ENCODE measurements at places on chromosomes 7 and 10.

DNA sequence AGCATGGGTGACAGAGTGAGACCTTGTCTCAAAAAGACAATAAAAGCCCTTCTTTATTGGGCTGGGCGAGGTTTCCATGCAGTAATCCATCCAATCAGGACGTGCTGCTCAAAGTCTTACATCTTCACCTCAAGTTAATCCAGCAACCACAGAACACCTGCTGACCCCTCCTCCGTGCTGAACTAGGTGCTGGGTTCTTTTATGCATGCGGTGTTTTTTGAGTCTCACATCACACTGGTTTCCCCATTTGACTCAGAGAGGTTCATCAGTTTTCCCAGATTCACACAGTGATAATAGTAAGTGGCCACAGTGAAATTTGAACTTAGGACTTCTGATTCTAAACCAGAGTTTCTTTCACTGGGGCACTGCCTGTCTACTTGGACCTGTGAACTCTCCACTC, 58.3 kb upstream of the GTF2I start:
- DNase-seq: no peak

DNA sequence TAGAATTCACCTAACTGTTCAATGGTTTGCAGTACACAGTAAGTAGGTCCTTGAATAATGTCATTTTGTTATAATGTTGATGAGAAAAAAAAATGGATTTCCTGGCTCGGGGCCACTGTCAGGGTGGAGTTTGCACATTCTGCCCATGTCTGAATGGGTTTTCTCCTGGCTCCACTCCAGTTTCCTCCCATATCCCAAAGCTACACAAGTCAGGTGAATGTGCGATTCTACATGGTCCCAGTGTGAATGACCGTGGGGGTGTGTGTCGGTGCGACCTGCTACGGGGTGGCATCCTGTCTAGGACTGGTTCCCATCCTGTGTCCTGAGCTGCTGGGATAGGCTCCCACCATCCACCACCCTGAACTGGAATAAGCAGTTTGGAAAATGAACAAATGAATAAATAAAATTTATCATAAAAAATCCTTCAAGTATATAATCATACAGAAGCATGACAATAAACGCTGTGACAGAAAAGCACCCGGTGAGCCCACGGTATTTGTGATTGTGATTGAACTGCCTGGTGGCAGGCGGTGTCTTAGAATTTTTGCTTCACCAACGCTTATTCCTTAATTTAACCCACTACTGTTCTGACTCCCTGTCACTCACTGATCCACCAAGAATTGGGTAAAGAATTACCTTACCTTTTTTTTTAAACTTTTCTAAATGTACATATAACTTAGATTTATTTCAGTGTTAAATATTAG, 114.1 kb downstream of the ICA1 start:
- DNase-seq: no peak

DNA sequence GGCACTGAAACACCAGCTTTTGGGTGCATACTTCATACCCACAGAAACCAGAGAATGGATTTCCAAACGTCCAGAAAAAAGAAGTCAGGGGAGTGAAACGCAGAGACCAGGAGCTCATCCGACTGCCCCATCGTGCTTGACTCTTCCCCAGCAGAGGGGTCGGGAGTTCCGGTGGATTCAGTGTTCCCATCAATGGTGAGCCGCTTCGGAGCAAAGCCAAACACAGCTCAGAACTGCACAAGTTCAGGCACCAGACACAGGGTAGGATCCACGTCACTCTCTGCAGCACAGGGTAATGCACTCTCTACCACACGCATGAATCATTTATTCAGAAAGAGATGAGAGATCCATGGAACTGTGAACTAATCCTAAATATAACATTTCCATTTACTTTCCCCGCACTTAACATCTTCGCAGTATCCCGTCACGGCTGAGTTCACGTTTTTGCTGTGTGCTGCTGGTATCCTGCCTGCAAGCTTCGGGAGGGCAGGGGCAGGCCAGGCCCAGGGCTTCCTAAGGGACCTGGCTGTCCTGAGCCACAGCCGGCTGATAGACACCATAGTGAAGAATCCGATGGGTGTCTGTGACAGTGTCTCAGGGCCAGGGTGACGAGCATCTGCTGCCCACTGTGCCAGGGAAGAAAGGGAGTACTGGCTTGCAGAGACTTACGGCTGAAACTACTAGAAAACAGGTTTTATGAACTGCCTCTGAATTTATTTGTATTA, 545.3 kb downstream of the PTPRN2 start:
- DNase-seq: no peak

DNA sequence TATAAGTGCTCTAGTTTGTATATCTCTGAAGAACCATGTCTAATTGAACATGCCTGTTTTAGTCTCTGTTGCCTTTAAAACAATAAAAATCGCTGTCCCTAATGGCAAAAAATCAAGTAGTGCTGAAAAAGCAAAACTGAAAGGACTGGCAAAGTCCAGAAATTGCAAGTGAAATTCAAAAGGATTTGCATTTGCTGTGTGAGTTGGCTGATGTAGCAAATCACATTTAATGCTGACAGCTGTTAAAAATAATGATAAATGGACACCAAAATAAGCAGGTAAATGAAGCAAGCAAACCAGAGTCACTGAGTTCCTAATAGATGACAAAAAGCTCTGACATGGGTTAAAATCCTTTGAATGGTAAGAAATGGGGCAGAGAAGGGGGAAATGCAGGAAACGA, 874.1 kb downstream of the GRM8 start:
- no peak for DNase-seq

GRCh38 chr10:109886037-109886780, 37.1 kb downstream of the XPNPEP1 start:
- no peak for DNase-seq

GRCh38 chr10:72462261-72462660, 107.5 kb upstream of the DNAJB12 start:
- DNase-seq: no peak

GRCh38 chr10:69828144-69828870, 26.6 kb downstream of the COL13A1 start:
- no peak for DNase-seq

DNA sequence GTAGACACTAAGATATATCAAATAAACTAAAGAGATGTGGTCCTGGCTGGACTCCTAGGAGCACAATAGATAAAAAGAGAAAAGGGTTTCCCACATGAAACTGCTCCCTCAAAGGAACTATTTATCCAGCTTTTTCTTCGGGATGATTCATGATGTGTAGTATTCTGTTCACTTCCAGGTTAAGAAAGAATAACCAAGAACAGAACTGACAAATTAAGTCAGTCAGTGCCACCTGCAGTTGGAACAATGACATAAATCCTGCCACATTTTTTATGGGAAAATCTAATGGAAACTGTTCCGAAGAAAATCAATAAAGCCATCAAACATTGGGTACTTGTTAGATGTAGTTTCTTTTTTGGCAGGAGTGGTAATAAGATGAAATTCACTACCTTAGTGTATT, 87.1 kb downstream of the POLR1F start:
- no peak for DNase-seq

- no peak for DNase-seq
Measured at GRCh38 chr10:113663142-113663541, 699 bp downstream of the NRAP start.

DNA sequence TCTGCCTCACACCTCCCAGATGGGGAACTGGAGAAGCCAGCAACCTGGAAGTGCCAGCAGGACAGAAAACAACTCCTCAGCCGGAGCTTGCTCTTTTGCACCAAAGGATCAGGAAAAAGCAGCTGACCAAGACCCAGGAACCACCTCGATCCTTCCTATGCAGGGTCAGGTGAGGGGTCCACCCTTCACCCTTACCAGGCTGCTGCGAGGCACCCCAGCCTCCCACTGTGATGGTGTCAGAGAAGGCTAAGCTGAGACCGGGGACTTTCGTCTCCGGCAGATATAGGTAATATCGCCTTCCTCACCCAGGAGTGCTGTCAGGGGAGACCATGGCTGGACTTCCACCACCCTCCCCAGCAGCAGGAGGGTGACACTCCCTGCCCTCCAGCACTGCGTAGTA, 254.7 kb downstream of the TCERG1L start:
- DNase-seq: no peak

DNA sequence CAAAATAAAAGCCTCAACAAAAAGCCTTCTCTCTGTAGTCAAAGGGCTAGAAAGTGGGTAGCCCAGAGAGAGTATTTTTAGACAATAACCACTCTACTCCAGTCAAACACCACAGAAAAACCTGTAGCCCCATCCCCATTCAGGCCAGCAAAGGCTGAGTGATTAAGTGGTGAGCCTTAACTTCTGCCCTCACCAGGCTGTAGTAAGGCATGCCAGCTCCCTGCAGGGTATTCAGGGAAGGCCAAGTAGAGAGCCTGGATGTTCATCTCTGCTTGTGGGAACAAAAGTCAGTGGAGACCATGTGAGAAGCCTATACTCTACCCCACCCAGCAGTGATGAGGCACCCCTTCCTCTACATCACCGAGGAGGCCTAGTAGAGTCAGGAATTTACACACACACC, 51.2 kb downstream of the HIF1AN start:
- DNase-seq: no peak

GRCh38 chr10:73875139-73875475, 752 bp upstream of the CAMK2G start:
- no peak for DNase-seq

- DNase-seq: no peak
Measured at GRCh38 chr7:8089036-8089780, 120.6 kb downstream of the GLCCI1 start.

GRCh38 chr7:98211221-98211675, at the start of gene BHLHA15:
Gene BHLHA15, plus strand, starts transcription at chr7:98211439. Its CDS starts 871 bp downstream, at chr7:98212310.
- no peak for DNase-seq

GRCh38 chr7:103127006-103127405, 21.9 kb downstream of the NAPEPLD start:
- no peak for DNase-seq

GRCh38 chr7:10657201-10657600, 316.5 kb upstream of the PHF14 start:
- DNase-seq: no peak

- peak; percentile 16 for DNase-seq
Measured at GRCh38 chr10:129659508-129660268, 192.6 kb downstream of the MGMT start.

GRCh38 chr7:27840313-27840712, 100.4 kb downstream of the TAX1BP1 start:
- DNase-seq: no peak

- DNase-seq: no peak
Measured at GRCh38 chr7:35753761-35754603, 46.9 kb upstream of the SEPTIN7 start.

DNA sequence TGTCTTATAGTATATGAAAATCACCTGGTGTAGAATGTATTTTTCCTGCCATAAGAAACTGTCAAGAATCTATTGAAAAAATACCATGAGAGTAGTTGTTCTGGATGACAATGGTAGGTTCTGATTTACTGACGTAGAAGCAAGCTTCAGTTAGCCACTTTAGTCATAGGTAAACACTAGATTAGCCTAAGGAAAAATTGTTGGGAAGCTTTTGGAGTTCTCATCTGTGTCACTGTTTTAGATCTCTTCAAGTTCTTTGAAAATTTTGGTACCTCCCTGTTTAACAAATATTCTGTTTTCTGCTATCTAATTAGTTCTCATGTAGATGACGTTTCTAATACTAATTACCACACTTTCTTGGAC, 131.8 kb downstream of the ADK start:
- DNase-seq: no peak

DNA sequence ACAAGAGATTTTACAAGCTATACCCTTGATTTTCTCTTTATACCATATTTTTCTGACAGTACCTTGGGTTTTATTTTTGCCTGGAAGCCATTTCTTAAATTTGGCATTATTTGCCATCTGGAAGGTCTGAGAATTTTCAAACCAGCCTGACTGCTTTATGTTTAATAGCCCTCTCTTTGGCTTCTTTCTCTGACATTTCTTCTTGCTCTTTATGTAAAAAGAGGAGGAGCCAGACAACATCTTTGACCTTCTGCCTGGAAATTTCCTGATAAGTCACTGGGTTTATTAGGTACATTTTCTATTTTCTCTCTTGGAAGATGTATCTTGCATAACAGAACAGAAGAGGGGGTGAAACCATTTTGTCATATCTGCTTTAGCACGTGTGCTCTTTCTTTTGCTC, 79.6 kb downstream of the LANCL2 start:
- DNase-seq: no peak

DNA sequence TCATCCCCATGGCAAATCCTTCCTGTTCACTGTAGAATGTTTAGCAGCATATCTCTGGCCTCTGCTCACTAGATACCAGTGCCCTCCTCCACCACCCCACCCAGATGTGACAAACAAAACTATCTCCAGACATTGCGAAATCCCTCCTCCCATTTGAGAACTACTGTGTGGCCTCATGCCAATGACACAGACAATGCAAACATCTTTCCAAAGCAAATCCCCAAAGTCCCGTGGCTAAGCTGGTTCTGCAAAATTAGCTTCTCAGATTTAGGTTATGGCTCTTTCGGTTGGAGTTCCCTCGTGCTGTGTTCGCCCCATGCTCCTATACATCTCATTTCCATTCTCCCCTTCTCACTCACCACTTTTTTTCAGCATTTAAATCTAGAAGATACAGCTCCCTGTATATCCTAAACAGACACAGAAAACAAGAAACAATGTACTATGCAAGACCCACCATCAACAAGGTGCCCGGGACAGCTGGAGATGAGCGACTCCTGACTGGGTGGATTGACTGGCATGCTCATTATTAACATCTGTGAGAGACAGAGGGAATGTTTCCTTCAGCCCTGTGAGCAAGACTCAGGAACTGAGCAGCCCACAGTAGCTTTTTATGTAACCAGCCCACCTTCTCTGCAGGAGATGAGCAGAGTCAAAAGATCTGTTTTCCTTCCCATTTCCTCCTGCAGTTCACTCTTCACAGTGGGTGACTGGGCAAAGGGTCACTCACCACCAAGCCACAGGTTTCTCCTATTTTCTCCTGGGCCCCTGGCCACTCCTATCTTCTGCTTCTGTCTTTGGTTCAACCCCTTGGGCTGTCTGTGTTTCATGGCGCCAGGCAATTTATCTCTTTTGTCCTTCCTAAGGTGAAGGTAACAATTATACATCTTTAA, 225.7 kb upstream of the AOAH start:
- no peak for DNase-seq

- peak; percentile 18 for DNase-seq
Measured at GRCh38 chr7:107312418-107312817, 143.6 kb downstream of the HBP1 start.

DNA sequence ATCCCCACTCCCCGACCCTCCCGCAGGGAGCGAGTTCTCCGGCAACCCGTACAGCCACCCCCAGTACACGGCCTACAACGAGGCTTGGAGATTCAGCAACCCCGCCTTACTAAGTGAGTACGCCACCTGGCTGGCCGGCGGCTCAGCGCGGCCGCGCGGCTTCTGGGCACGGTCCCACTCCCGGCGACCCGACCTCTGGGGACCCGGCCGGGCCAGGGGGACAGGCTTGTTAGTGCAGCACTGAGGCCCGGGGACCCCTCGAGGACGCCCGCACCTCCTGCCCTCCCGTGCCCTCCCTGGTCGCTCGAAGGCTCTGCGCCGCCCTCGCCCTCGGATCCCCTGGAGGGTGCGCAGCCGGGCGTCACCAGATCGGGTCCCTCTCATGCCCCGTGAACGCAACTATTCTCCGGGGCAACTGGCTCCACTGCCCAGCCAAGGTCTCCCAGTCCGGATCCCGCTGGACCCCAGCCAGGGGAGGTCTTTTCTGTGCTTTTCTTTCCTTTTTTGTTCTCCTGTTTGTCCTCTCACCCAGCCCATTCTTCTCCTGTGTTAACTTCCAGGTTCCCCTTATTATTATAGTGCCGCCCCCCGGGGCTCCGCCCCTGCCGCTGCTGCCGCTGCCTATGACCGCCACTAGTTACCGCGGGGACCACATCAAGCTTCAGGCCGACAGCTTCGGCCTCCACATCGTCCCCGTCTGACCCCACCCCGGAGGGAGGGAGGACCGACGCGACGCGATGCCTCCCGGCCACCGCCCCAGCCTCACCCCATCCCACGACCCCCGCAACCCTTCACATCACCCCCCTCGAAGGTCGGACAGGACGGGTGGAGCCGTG, 81.8 kb downstream of the PAX2 start:
- DNase-seq: no peak
